ENCODE measurements at places on chromosomes 12 and 14.

DNA sequence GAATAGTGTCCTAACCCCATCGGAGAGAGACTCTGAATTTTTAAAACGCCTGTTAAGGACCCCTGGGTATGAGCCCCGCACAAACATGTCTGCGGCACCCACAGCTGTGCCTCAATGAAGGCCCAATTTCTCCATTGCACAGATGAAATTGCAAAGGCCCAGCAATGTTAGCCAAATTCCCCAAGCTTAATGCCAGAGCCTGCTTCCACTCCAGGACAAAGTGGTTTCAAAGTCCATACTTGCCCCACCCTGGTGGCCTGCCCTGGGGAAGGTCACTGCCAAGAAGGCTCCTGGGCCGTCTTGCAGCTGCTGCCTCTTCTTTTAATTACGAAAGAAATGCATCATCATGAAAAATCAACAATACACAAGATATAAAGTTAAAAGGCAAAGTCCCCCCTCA lies 1179.7 kb downstream of the VRK1 start:
- DNase-seq, result no peak

GRCh38 chr12:45381351-45381750 lies 165.5 kb downstream of the ANO6 start:
- peak; percentile 59 for DNase-seq

- no peak for DNase-seq
Observed at GRCh38 chr12:103827911-103828391, 13.1 kb downstream of the NT5DC3 start.

DNA sequence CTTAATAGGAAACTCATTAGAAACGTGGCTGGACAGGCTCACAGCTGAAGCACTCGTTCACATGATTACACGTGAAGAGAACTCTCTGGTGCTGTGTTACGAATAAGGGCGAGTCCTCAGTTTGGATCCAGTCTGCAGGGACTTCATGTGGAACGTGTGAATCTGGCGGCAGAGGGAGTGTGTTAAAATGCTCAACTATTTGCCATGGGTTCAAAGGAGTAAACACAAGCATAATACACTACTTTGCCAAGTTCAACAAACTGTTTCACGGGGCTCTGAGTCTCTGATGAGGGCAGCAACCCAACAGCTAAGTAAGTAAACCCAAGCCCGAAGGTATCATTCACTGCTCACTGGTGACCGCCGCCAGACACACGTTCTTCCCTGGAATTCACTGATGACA lies 42.4 kb downstream of the NUAK1 start:
- DNase-seq, result no peak

DNA sequence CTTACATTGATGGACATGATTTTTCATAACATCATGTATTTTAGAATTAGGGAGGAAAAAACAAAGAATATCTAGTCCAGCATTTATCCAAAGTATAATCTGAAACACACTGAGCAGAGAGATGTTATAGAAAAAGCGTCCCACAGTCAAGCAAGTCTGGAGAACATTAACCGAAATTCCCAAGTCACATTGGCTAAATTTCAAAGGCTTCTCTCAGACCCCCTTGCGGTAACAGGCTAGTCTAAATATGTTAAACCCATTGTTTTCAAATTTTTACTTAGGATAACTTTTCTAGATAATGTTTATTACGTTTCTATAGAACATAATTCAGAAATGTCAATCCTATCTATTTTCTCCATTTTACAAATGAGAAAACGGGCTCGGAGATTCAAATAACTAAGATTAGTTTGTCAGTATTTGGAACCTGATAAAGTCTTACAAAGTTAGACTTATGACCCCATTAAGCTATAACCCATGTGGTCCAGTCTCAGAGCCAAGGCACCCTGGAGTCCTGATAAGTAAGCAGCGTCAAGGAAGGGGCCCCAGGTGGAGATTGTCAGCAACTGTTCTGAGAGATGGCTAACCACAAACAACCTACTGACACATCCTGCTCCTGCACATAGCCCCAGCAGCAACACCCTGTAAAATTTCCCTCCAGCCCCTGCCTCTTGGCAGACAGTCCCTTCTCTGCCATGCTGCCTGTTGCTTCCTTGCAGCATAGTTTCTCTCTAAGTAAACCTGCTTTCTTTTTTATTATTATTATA lies 220.6 kb upstream of the TMEM260 start:
- DNase-seq, result no peak

DNA sequence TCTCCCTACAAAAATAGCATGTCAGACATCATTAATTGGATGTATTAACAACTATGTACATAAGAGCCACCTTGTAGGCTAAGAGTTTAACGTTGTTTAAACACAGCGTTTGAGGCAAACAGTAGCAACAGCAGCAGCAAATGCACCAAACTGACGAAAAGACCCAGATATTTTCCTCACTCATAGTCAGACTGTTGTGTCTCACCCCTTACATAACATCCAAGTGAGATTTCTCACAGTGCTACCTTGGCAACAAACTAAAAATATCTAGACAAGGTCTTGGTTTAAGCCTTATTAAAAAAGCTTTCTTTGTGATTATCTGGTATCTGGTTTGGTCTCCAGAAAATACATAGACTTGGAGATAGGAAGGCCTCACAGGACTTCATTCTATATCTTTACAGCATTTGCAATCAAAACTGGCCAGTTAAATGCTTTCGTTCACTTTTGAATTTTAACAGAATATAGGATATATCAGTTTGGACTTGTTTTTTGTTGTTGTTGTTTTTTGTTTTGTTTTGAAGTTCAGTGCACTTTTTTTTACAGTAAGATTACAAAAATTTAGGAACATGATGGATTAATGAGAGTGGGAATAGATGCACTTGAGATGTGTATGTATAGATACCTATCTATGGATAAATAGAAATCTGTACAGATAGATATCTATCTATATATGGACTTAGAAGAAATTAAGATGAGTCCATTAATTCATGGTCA lies 4.1 kb downstream of the BHLHE41 start:
- DNase-seq, result no peak

GRCh38 chr12:53325511-53326061 lies 4.2 kb upstream of the AAAS start:
- peak; percentile 55 for DNase-seq

DNA sequence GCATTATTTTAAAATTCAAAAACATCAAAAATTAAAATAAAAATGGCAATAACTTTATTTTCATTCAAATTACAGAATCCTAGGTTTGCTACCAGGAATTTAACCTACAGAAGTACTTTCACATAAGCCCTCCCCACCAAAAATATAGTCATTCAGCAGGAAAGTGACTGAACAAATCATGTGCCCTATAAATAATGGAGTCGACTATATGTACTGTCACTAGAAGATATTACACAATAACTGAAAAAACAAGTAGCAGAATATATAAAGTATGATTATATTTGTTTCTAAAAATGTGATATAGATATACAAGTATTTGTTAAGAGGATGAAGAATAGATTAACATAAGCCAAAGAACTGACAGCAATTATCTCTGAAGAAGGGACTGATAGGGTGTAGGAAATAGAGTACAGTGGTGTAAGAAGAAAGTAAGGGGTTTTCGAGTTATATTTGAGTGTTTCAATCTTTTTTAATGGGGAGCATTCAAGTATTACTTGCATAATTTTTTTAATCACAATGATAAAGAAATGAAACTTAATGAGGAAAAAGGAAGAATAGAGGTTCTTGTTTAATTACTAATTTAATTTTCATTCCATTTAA lies 7.9 kb downstream of the C2CD5 start:
- no peak for DNase-seq

- DNase-seq, result no peak
Observed at GRCh38 chr14:101889898-101890297, 74.5 kb upstream of the DYNC1H1 start.

- no peak for DNase-seq
Observed at GRCh38 chr12:9387450-9387849, 179.3 kb upstream of the PZP start.

DNA sequence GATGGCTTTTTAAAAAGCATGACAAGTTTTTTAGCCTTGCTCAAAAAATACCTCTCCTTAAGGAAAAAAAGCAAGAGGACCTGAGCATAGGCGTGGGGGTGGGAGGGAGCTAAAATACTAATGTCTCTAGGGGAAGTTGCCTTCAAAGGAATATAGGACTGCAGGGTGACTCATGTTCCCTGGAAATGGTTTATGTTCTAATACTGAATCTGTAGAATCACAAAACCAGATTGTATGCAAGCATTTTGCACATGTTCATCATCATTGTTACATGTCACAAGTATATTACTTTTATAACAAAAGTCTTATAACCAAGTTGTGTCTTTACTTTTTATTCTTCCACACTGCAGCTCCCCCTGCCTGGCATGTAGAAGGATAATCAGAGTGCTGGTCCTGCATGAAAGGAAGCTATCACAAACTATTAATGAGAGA lies 36.6 kb downstream of the GPR135 start:
- no peak for DNase-seq

DNA sequence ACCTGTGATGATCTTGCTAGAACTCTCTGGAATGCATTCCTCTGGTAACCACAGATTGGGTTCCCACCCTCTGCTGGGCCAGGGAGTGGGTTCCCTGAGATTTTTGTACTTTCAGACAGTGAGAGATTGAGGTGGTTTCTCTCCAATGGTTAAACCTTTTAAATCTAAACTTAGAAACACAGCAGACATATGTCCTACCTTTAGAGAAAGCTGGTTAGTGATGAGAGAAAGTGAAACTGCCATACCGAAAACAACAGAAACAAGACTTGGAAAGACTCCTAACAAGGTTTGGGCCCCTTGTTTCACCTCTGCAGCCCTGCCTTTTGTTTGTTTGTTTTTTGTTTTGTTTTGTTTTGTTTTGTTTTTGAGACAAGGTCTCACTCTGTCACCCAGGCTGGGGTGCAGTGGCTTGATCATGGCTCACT lies 9.7 kb upstream of the SGPP1 start:
- no peak for DNase-seq

GRCh38 chr14:88463318-88463717 lies 77.9 kb downstream of the SPATA7 start:
- DNase-seq, result no peak

- DNase-seq, result no peak
Observed at GRCh38 chr12:44611538-44611937, 264.6 kb downstream of the NELL2 start.

DNA sequence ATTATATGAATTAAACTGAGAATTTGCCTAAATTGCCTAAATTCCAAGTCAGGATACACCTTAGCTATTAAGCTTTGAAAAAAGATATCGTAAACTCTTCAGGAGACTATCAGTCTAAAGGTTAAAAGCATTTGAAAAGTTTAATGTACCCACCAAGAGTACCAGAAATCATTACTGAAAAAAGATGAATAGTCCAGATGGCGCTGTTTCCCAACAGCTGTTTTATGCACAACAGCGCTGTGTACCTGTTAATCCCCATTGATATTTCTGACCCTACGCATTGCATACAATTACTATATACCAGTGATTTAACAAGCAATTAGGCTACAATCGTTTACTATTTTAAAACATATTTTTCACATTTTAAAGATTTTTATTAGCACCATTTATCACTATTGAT lies 185.0 kb downstream of the PLCZ1 start:
- DNase-seq, result no peak

DNA sequence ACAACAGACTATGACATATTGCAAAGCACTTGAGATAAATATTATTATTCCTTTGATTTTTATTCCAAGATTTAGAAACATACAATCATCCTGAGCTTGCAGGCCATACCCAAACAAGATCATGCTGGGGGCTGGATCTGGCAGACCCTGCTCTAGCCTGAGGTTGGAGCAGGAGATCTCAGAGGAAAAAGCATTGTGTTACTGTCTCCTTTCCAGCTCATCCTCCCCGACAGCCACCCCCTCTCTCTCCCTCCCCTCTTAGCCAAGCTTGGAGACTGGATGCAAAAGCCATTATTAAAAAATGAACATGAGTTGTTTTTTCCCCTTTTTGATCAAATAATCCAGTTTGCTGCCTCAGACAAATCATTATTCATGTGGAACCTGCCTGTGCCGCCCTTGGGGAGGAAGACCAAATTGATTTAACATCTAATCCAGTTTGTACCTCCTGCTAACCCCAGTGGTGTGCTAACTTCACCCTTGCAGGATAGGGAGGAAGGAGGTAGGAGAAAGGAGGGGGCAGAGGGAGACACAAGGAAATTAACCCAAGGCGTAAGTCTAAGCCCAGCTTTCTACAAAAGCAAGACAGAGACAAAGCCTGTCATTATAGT lies 565.8 kb upstream of the TBX3 start:
- no peak for DNase-seq

DNA sequence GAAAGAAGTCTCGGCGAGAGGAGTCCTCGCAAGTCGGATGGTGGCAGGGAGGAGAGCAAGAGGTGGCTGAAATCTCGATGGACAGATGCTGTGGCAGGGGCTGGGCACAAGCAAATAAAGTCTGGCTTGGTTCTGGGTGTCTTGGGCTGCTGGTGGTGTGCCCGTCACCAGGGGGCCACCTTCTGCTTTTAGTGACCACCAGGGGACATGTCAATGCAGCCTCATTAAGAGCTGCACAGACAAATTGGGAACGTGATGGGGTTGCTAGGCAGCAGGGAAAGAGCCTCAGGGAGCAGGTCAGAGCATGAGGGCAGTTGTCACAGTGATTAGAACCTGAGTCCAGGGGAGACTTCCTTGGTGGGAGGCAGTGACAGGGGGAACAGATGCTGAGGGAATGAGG lies 44.0 kb downstream of the LRRC74A start:
- no peak for DNase-seq

DNA sequence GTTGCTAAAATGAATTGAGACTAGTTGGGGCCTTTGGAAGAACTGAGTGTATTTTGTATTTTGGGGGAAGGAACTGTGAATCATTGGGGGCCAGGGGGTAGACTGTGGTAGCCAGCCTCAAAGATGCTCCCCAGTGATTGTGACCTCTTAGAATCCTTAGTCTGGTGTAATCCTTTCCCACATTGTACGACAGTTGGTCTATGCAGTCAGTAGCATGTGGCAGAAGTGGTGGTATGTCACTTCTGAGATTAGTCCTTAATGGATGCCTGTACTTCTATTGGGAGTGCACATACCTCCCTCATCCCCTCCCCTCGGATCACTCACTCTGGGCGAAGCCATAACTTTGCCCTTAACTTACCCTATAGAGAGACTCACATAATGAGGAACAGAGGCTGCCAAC lies 48.0 kb downstream of the USP15 start:
- DNase-seq, result no peak

- DNase-seq, result no peak
Observed at GRCh38 chr14:53793790-53794505, 162.7 kb downstream of the BMP4 start.

DNA sequence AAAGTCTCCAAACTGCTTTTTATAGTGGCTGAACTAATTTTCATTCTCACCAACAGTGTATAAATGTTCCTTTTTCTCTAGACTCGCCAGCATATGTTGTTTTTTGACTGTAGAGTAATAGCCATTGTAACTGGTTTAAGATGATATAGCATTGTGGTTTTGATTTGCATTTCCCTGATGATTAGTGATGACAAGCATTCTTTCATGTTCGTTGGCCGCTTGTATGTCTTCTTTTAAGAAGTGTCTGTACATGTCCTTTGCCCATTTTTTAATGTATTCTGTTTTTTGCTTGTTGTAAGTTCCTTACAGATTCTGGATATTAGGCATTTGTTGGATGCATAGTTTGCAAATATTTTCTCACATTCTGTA lies 404.9 kb downstream of the FLRT2 start:
- no peak for DNase-seq

DNA sequence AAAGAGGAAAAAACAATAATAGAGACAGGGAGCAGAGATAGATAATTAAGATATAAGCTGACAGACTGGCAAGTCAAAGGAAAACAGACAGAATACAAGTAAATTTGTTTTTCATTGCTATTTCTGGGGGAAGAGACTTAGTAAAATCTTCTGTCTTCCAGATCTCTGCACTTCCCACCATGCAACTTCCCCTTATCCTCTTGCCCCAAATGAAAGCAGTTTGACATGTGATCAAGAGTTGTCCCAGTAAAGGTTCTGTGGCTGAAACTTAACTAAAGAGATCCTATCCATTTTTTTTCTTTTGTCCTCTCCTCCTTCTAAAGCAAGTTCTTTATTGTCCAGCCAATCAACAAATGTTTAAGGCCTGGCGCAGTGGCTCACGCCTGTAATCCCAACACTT lies 1.5 kb upstream of the MLF2 start:
- DNase-seq, result no peak
